ENCODE measurements at places on chromosomes 1 and 21.
A peak's percentile ranks its signal among the peaks of the same experiment; 100 is the strongest.

DNA sequence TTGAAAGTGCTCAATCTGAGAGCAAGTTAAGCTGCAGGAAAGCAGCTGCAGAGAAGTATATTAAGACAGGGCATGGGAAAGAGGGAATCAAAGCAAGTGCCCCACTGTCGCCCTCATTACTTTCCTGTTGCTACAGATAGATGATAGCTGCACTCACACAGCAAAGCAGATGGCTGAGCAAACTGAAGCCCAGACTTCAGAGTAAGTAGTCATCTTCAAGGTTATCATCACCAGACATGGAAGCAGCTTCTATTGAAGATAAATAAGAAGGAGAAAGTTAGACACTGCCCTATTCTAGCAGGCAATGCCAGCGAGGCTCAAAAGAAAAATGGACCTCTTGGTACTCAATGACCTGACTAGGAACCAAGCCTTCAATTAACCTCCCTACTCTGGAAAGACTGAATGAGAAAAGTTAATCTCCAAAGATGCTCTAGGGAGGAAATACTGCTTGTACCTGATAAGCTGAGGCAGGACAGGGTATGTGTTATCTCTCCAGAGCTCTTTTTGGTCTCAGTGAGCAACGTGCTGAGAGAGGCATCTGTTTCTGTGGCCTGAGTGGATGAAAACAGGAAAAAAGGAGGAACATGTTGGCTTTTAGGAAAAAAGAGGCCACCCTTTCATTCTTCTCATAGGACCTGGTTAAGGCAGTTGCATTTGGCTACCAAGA is 11.1 kb upstream of the MRPL9 start:
- DNase-seq: no peak

GRCh38 chr1:100924212-100924611 is 28.3 kb downstream of the SLC30A7 start:
- no peak for DNase-seq

DNA sequence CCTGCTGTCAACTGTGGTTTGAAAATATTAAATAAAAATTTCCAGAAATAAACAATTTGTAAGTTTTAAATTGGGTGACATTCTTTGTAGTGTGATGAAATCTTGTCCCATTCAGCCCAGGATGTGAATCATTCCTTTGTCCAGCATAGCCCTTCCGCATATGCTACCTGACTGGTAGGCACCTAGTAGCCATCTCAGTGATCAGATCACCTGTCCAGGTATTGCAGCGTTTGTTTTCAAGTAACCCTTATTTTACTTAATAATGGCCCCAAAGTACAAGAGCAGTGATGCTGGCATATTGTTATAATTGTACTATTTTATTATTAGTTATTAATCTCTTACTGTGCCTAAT is 351.6 kb upstream of the B3GALT2 start:
- no peak for DNase-seq

DNA sequence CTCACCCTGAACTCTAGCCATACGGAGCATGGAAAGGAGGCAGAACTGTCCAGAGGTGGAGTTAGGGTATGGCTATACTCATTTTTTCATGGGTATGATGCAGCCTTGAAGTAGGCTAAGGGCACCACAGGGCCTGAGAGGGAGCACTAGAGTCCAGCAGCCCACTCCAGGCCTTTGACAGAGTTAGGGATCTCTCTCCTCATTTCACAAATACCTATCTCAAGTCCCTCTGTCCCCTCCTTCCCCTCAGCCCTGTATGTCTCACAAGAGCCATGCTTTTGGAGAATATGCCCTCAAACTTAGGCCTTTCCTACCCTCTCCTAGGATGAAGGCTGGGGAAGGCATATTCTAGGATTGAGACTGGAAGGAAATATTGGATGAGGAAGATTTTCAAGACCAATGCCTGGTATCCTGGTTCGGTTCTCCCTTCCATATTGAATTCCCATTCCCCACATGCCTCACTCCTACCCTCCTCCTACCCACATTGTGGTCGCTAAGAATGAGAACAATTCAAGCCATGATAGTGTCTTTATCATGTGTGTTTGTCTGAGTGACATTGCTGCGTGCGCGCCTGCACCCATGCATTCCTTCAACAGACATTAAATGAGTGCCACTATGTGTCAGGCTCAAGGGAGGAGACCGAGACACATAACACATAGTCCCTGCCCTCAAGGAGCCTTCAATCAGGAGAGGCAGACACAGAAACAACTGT is 2.6 kb upstream of the NECTIN4 start:
- DNase-seq: no peak

- no peak for DNase-seq
Observed at GRCh38 chr1:154430903-154431302, 25.8 kb downstream of the IL6R start.

DNA sequence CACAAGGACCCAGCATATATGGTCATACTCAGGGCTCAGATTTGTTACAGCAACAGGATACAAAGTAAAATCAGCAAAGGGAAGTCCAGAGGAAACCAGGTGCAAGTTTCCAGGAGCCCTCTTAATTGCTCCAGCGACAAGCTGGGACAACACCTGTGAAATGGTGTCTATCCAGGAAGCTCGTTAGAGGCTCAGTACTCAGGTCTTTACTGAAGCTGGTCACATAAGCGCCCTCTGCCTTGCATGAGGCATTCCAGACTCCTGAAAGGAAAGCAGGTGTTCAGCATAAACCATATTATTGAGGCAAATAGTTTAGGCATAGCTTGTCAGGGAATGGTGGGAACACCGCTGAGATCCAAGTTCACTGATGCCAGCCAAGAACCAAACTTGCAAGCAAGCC is 231.0 kb downstream of the SLC35F3 start:
- DNase-seq: no peak

DNA sequence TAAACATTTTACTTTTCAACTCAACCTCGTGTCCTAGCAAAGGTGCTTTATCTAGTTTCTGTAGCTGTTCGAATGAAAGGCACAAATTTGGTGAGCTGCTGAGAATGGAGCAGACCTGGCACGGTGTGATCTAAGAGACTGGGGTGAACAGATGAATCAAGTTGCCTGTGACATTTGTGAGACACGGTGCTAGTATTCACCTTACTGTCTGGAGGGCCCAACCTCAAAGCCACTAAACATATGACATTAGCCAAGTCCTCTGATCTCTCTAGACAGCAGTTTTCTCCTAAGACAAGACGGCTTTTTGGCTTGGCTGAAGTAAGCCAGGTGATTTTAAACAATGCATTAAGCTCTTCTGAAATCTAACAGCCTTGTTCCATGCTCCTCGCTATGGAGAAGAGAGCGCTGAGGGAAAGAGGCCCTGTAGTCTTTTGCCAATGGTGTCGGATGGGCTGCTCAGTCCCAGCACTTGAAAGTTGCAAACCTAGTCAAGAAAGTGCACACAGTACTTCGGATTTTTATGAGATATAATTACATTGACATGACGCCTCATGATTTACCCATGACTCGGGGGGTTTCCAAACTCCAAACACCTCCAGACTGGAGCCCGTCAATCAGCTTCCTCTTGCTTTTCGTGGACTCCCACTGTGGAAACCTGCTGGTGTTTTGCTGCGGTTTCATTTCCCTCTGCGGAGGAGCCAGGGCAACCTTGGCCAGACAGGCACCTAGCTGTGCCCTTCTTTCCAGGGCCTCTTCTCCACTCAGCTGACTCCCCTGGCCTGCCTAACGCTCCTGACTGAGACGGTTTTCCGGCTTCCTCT is 794 bp upstream of the TOR3A start:
- no peak for DNase-seq

- DNase-seq: no peak
Observed at GRCh38 chr1:82538876-82539275, 738.1 kb downstream of the ADGRL2 start.

- no peak for DNase-seq
Observed at GRCh38 chr1:226751703-226752102, 12.6 kb upstream of the ITPKB start.

- DNase-seq: no peak
Observed at GRCh38 chr1:208231881-208232661, 12.1 kb downstream of the PLXNA2 start.

DNA sequence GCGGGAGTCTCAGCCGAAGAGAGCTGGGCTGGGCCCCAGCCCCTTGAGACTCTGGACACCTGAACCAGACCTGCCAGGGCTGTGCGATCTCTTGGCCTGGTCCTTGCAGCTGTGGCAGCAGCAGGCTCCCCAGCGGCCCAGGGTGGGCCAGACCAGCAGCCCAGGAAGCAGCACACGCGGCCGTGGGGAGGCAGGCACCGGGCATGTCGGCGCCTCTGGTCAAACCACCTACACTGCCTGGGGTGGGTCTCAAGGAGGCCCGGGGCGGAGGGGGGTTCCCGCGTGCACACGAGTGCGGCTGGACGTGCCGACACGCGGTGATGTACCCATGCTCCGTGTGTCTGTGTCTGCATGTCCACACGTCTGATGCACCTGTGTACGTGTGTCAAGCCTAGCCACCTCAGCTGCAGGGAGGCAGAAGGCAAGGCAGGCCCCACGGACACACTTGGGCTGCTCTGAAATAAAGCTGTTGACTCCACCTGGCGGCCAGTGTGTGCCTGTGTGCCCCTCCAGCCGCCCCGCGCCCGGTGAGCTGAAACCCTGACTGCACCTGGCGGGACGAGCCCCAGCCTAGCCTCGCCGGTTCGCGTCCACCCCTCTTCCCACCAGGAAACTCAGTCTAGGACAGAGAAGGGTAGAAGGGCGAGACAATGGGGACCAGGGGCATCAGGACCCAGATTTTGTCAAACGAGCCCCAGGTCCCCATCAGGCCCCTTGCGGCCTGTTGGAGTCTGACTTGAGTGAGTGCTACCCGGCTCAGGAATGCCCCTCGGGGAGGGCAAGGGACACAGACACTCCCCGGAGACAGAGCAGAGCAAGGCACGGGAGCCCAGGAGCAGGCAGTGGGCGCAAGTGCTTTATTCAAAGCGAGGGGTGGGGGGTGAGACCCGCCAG is 11.6 kb downstream of the SCNN1D start:
- peak; percentile 37 for DNase-seq

DNA sequence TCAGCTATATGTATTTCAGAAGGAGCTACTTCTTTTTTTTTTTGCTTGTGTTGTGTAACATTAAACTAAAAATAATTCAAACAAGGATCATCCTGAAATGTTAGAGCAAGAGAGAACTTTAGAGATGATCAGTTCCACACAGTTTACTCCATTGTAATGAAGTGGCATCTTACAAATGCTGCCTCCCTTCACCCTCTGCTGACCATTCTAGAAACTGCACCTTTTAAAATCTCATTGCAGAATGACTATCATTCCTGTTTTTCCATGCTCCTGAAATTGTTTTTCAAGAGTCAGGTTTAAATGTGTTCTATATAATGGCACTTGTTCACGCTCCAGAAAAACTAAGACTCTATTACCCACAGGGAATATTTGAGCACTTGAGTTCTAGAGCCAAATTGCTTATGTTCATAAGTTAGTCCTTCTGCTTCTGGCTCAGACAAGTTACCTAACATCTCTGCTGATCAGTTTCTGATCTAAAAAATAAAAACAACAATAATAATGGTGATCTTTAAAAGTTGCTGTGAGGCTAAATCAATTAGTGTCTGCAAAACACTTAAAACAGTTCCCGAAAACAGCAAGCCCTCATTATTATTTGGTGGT is 21.5 kb upstream of the SLC44A5 start:
- DNase-seq: no peak

DNA sequence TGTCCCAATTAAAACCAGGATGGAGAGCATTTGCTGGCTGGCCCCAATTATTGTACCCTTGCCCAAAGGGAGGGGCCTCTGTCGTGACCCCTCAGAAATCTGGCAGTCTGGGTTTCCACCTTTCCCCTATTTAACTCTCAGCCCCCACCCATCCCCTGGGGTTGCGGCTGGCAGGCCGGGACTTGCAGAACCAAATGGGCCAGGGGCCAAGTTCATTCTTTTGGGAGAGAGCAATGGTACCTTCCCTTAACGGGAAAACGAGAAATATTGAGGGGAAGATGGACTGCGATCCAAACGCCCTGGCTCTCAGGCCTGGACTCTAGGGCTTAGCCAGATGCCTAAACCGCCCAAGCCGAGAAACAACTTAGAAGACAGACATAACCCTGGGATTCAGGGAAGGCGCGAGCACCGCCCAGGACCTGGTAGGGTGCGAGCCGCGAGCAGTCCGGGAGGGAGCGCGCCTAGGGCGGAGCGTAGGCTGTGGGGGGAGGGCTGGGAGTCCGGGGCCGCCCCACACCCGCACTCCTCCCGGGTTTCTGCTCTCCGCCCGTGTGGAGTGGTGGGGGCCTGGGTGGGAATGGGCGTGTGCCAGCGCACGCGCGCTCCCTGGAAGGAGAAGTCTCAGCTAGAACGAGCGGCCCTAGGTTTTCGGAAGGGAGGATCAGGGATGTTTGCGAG is at the start of gene SLC27A3:
Gene SLC27A3, plus strand, starts transcription at position 628 of the 678 bp plus-strand sequence. CDS start 91 bp downstream, outside the sequence.
- DNase-seq: no peak

- DNase-seq: no peak
Observed at GRCh38 chr21:45601551-45601950, 42.0 kb upstream of the PCBP3 start.

DNA sequence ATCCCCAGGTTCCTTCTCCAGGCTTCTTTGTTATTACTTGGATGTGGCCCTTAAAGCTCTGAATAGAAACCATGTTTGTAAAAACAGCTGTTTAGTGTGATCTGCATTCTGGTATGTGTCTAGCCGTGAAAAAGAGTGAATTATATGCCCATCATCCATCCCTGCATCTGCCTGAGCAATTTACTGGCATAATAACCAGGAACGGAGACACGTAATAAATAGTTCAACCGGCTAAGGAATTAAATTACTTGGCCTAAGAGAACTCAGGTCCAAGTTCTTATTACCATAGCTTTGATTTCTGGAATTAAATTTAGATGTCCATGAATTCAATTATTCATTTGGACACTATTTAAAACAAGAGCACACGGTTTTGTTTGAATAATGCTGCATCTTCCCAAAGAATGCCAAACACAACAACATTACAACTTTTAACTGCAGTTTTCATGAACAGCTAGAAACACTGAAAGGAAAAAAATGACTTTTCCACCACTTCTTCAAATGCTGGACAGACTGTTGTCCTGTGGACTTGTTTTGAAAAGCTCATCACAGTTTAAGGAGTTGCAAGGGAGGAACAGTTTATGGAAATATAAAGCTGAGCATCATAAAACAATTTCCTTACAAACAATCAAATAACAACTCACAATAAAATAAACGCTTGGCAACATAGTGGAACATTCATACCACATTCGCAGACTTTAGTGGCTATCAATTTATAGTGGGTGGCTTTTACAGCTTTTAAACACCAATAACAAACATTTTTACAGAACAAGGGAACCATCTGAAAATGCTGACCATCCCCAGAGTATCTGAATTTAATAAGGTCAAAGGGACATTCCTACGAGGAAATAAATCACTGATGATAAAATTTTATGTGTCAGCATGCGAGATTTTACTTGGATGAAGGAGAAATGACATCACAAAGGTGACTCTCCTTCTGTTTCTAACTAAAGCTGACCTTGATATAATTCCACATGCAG is 144.7 kb downstream of the APP start:
- no peak for DNase-seq

DNA sequence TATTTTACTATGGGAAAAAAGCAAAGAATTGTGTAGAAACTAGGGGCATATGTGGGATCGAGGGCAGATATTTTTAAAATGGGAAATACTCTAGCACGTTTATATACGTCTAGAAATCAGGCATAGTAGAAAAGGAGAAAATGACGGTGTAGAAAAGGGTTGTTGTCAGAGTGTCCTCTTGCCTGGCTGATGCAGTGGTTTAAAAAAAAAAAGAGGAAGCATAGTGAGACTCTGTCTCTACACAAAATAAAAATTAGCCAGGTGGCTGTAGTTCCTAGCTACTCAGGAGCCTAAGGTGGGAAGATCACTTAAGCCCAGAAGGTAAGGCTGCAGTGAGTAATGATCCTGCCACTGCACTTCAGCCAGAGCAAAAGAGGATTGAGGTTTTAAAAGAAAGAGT is 64.7 kb upstream of the LRRC7 start:
- no peak for DNase-seq

- DNase-seq: no peak
Observed at GRCh38 chr1:74534241-74534640, 21.8 kb upstream of the LRRC53 start.

Measured in stimulated activated CD4-positive, alpha-beta T cell treated with anti-CD3 and anti-CD28 coated beads, Interleukin-1b, Interleukin-23, amount 100 ng/mL, for 24 hours (primary cell).